ENCODE measurements at places on chromosomes 6 and 20.

DNA sequence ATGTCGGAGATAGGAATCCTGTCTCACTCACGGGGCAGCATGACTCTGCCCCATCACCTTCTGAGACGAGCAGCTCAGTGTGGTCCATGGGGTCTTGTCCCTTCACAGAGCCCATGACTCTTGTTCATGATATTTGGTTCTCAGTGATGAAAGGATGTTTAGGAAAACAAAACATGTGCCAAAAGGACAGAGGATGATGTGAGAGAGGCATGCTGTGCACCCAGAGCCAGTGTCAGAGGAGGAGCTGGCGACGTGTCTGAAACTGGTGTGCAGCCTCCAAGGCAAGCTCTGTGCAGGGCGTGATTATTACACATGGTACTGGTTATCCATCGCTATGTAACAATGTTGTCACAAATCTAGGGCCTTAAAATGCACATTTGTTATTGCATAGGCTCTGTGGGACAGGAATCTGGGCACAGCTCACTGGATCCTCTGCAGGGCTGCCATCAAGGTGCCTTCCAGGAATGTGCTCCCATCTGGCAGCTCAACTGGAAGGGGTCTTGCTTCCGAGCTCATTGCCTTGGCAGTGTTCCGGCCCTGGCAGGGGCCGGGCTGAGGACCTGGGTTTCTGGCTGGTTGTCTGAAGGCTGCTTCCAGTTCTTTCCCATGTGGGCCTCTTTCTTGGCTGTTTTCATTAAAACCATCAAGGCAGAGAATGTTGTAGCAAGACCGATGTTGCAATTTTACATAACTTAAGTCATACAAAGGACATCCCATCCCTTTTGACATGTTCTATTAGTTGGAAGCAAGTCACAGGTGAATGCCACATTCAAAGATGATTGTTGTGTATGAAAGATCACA, 175.4 kb downstream of the ERMARD start:
- DNase-seq: no peak

- no peak for DNase-seq
These were observed 61.0 kb downstream of the PSMG4 start for GRCh38 chr6:3319610-3320200.

DNA sequence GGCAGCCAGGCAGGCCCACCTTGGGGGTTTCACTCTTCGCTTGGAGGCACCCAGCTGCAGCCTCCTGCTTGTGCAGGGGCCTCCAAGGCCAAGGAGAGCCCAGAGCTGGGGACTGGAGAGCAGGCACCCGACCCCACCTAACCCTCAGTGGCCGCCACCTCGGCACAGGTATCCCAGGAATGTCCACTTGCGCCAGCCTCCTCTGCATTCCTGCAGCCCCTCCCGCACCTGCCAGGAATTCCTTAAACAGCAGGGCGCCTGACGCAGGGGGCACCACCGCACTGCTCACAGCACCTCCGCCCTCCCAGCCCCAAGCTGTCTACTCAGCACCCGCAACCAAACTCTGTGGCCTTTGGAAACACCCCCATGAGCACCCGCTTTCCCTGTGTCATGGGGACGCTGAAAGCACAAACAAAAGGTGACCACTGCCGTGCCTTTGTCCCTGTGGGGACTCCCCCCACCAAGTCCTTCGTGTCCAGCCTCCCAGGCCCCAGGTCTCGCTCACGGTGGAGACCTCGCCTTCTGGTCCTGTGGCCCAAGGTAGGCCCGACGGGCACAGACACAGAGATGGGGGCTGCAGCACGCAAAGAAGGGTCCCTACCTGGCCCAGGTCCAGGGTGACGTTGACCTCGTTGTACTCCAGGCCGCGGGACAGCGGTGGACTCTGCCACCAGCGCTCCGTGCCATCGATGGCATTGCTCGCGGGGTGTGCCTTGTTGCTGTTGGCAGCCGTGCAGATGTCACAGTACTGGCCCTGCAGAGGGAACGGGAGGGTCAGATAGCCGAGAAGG, 5.1 kb downstream of the LAMA5 start:
- DNase-seq: no peak

- DNase-seq: no peak
These were observed 1.9 kb downstream of the PLCB1 start for GRCh38 chr20:8133851-8134451.

- no peak for DNase-seq
These were observed 368.5 kb downstream of the ZFAND3 start for GRCh38 chr6:38187811-38188590.
